ENCODE measurements at places on chromosomes 6 and 20. TPM values are rescaled to one million over a fixed set of nuclear protein-coding genes. Genes with fewer than 3 reads are reported as not detected.
A peak's percentile ranks its signal among the peaks of the same experiment; 100 is the strongest.

DNA sequence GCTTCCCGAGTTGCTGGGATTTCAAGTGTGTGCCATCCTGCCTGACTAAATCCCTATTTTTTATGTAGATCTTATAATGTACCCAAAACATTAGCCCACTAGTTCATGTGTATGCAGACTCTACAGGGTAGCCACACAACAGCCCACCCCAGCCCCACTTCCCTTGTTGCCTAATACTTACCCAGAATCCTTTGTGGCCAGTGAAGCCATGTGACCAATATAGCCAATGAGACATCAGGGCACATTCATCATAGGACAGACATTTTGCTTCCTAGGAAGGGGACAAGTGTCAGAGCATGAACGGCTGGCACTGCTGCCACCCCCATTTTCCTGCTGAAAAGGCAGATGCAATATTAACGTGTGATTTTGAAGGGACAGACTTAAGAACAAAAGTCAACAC, 36.0 kb upstream of the TCP11 start:
- DNase-seq, result no peak

GRCh38 chr6:139475241-139475640, 100.8 kb upstream of the CITED2 start:
- DNase-seq, result no peak

DNA sequence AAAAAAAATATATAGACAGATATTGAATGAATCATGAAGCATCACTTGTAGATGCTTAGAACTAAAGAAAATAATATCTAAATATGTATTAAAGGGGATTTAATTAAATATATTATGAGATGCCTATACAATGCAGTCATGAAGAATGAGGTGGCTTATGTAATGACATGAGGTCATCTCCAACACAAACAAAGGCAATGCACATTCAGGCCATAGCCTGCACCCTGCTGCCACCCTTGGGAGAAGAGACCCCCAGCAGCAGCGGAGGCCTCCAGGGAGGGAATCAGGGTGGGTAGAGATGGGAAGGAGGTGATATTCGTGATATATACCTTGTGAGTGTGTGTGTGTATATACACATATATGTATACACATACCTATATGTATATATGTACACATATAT, 26.4 kb upstream of the SSTR4 start:
- no peak for DNase-seq

GRCh38 chr6:158439255-158439654, 120.6 kb upstream of the TMEM181 start:
- DNase-seq, result no peak

GRCh38 chr20:58048096-58048702, 180.3 kb downstream of the ANKRD60 start:
- DNase-seq, result no peak

GRCh38 chr6:37426058-37426944, 6.7 kb upstream of the CMTR1 start:
- no peak for DNase-seq

- no peak for DNase-seq
Observed at GRCh38 chr6:46217671-46218131, 46.9 kb upstream of the ENPP5 start.

GRCh38 chr6:169960003-169960344, 208.6 kb downstream of the ERMARD start:
- no peak for DNase-seq

- peak; percentile 71 for DNase-seq
Observed at GRCh38 chr6:43278524-43279078, 19.5 kb upstream of the SLC22A7 start.

DNA sequence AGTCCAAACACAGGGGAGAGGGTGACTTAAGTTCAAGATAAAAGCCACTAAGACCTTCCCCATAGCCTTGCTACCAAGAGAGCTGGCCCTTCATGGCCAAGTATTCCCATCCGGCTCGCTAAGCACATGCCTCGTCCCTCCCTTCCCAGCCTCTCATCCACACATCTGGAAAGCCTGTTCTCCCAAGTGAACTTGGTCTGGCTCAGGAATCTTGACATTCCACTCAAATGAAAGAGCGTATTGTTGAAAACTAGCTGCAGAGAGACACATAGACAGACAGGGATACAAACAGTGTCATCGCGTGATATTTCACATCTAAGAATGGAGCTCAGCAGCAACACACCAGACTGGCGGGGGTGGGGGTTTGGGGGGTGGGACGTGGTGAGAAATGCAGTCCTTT, 182.8 kb upstream of the FOXQ1 start:
- DNase-seq, result no peak

GRCh38 chr6:147559006-147559405, 50.5 kb downstream of the SAMD5 start:
- peak; percentile 35 for DNase-seq

GRCh38 chr6:151705993-151706733, 101.3 kb upstream of the ESR1 start:
- no peak for DNase-seq

- no peak for DNase-seq
Observed at GRCh38 chr6:149766156-149766769, 16.7 kb downstream of the PCMT1 start.

GRCh38 chr6:17987697-17988421, 424 bp upstream of the KIF13A start:
- DNase-seq, result peak; percentile 65

DNA sequence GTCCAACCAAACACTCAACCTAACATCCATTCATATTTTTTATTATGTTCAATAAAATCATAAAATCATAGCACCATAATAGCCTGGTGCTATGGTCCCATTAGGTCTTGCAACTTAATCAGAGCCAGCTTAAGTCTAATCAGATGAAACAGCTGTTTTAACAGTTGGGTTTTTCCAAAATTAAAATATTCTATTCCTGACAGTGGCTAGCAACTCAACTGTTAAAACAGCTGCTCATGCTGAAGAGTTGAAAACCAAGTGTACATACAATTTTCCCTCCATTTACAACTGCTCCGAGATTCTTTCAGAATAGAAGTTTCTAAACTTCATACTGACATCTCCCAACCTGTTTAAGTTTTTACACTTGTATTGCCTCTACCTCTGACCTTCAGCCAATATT, 89.5 kb downstream of the UBE3D start:
- no peak for DNase-seq

DNA sequence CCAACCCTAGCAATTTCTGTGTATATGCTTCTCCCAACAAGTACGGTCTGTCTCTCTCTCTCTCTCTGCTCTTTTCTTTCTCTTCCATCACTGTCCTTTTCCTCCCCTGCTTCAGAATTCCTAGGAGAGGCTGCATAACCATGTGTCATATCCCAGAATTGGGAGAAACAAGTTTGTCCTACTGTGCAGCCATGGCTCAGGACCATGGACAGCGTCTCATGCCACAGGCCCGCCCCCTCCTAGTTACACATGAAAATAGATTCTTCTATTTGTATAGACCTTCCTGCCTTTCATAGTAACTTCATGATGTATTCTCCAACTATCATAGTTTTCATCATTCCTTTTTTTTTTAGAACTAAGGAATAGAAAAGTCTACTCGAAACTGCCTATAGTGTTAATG, 98.0 kb downstream of the FNDC1 start:
- DNase-seq, result no peak

- no peak for DNase-seq
Observed at GRCh38 chr20:58778760-58779159, 71.9 kb downstream of the GNAS-AS1 start.

GRCh38 chr6:126176282-126176681, 163.6 kb upstream of the CENPW start:
- no peak for DNase-seq

DNA sequence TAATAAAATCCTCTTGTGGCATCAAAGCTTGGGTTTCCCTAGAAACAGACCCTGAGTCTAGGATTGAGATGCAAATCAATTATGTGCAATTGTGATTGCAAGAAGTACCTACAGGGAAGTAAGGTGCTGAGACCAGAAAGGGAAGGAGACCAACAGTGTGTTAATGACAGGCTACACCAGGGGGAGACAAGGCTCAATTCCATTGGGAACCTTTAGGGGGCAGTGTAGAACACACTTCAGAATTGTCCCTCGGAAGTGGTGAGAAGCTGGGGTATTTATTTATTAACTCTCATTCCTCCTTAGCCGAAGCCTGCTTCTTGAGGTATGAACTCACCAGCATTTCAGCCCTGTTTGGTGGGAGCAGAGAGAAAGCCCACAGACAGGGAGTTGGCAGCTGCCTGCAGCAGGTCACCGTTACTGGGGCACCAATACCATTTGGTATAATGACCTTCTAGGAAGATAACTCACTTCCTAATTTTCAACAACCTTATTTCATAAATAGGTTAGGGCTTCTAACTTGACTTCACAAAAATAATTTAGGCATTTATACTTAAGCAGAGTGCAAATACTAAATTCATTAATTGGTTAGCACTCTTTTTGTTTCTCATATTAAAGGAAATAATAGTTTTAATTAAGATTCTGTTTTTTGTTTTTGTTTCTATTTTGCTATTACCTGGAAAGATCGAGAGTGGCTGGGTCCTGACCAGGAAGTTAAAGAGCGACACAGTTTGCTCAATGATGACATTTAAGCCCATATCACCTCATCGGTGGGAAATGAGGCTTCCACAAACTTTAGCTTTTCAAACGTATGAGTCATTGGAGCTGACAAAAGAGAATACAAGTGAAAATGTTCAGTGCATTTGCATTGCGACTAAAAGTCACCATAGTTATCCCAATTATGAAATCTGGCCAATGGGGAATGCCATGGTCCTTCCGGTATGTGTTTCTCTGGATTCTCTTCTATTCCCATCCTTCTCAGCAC, 94.8 kb downstream of the BTBD3 start:
- DNase-seq, result peak; percentile 35

- peak; percentile 6 for DNase-seq
Observed at GRCh38 chr6:158785036-158785435, 34.1 kb downstream of the EZR start.

DNA sequence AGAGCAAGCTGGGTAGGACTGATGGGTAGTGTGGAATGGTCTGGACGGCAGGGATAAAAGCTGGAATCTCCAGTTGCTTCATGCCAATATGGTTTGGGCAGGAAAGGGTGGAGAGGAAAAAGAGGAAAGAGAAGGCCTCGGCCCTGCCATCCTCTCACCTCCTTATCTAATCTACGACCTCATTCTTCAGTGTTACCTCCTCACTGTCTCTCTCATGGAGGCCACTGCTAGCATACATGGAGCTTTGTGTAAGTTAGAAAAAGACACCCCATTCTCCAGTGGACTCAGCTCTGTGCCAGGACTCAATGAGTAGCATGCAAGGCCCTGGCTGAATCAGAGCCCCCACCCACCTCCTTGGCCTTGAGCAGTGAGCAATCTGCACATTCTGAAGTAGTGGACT, 6.1 kb upstream of the ARID1B start:
- DNase-seq, result no peak

DNA sequence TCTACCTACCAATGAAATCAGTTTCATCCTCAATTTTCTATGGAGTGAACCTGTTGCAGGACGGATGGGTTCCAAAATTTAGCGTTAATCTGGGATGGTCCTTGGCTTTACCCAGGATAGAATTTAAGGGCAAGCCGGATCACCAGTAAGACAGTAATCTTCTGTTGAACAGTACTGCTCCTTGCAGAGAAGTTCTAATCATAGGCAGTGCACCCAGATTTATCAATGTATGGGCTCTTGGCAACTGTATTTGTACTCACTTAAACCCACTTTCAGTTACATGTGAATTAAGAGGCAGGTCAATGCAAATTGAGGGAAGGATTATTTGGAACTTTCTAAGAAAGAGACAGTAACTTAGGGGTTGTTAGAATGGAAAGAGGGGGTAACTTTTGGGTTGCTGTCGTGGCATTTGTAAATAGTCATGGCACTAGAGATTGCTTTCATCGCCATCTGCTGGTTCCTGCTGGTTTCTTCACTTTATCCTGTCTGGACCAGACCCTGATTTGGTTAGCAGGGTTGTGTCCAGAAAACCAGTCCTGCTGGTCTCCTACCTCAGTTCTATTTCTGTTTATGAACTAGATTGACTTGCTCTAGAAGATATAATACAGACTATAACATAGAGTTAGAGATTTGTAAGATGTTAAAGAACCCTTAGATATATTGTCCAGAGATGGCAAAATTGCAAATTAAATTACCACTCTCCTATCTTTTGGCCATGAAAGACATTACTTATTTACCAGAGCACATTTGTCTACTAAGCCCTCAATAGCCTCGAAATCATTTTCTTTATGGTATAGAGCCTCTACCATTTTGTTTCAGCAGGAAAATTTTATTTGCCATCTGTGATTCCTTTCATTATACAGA, 646.3 kb downstream of the UTRN start:
- peak; percentile 11 for DNase-seq

GRCh38 chr6:48994811-48995210, 468.2 kb downstream of the MMUT start:
- no peak for DNase-seq

GRCh38 chr6:39731565-39731964, 6.4 kb upstream of the KIF6 start:
- DNase-seq, result no peak

Gene STAU1
- 78.4 TPM for total RNA-seq

Gene CCN6
- not detected for total RNA-seq

Gene CAGE1
- not detected for total RNA-seq

Gene SAPCD1
- total RNA-seq, result not detected

Gene DOK5
- total RNA-seq, result 0.55 TPM

Gene KIF25
- total RNA-seq, result not detected

Gene NTSR1
- 1.5 TPM for total RNA-seq

Gene KCNK16
- not detected for total RNA-seq

Gene CST4
- not detected for total RNA-seq

Gene NKX2-2
- total RNA-seq, result 0.82 TPM

Gene ERVFRD-1
- total RNA-seq, result not detected

Gene ADGRG6
- total RNA-seq, result 18.3 TPM

Gene RRAGD
- total RNA-seq, result 1.5 TPM

Measured in transverse colon (tissue), 4 donors.